ENCODE measurements at places on chromosomes 7 and 10.

DNA sequence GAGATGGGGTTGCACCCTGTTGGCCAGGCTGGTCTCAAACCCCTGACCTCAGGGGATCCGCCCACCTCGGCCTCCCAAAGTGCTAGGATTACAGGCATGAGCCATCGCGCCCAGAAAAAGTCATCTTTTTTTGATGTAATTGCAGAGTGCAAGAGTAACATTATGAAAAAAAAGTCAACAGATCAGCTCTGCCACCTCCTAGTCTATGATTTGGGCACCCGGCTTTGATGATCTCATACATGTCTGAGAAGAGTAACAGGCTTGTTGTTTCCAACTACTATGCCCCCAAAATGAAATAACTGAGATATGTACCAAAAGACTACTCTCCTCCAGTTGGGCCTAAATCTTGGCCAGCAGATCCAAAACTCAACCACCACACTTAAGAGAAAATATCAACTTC is 40.8 kb downstream of the VOPP1 start:
- no peak for DNase-seq

DNA sequence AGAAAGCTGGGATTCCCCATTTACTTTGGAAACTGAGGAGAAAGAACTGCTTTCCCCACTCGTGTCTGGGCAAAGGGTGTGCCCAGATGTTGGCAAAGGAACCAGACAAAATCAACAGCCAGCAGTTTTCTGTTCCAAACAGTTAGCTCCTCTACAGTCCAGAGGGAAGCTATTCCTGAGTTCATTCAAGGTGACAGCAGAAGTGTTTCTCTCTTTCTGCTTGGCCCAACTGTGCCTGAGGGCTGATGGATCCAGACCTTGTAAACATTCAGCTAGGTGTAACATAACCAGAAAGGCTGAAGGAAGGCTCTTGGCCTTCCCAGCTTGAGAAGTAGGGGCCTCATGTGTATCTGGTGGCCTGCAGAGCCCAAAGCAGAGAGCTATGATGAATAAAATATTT is 7.0 kb upstream of the ALDH18A1 start:
- DNase-seq, result no peak

- no peak for DNase-seq
Measured at GRCh38 chr7:86600506-86601290, 43.0 kb upstream of the GRM3 start.

GRCh38 chr10:127153181-127153580 is 43.2 kb downstream of the INSYN2A start:
- no peak for DNase-seq

DNA sequence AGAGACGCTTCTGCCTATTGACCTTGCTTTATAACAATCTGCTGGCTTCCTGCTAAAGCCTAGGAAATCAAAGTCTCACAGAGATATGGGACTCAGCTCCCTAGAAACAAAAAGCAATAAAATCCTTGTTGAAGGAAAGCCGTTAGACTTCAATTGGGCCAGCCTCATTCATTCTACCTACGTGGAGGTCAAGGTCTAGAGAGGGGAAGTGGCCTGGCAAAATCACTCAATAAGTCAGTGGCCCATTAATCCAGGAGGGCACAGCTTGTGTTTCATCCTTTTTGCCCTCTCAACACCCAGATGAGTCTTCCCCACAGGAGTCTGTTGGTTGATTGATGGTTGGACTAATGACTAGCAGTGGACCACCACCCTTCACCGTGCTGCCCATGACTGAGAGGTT is 40.5 kb upstream of the ACSL5 start:
- DNase-seq, result no peak

DNA sequence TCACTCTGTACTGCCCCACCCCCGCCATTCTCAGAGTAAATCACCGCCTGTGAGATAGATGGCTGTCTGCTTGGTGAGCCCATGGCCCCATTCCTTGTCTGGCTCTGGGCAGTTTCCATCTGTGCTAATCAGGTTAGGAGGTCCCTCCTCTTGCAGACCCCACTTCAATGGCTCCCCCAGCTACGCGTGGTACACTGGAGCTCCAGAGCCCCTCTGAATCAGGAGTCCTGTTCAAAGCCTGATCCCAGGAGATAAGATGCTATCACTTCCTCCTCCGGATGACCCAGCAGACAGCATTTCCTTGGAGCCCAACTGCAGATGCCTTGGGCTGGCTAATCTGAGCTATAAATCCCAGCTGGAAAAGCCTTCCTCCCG is 122.3 kb downstream of the SH3PXD2A start:
- DNase-seq, result no peak

DNA sequence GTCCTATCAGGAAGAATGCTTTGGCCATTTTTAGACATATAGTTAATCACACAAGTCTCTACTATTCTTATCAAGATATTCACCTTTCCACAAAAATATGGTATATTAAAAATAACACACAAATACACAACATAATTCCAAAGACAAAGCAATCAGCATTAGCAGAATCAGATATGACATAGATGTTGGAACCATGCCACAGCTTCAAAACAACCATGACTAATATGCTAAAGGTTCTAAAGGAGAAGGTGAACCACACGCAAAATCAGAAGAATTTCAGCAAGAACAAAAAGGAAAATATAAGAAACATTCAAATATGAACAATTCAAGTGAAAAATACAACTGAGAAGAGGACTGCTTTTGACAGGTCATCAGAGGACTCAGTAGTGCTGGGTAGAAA is 670.2 kb upstream of the SORCS1 start:
- DNase-seq, result no peak

GRCh38 chr7:117616694-117617093 is 136.9 kb downstream of the CFTR start:
- DNase-seq, result no peak

DNA sequence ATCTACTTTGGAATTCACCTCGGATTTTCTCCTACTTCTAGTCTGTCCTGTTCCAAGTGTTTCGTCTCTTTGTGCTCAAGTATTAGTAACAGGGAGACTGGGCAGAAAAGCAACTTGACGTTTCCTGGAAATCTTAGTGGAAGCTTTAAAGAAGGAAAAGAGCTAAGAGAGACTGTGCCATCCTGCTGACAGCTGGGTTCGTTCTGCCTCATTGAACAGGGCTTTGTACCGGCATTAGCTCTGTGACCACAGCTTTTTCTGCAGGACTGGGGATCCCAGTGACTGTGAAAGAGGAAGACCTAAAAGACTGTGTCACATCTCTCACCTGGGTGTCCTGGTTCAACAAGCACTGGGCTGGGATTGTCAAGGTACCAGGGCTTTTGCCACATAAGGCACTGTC is 70.8 kb upstream of the CDCA7L start:
- DNase-seq, result no peak

GRCh38 chr7:140144821-140145220 is 32.0 kb downstream of the KDM7A start:
- DNase-seq, result no peak

- no peak for DNase-seq
Measured at GRCh38 chr7:75727881-75728593, 10.7 kb downstream of the HIP1 start.

DNA sequence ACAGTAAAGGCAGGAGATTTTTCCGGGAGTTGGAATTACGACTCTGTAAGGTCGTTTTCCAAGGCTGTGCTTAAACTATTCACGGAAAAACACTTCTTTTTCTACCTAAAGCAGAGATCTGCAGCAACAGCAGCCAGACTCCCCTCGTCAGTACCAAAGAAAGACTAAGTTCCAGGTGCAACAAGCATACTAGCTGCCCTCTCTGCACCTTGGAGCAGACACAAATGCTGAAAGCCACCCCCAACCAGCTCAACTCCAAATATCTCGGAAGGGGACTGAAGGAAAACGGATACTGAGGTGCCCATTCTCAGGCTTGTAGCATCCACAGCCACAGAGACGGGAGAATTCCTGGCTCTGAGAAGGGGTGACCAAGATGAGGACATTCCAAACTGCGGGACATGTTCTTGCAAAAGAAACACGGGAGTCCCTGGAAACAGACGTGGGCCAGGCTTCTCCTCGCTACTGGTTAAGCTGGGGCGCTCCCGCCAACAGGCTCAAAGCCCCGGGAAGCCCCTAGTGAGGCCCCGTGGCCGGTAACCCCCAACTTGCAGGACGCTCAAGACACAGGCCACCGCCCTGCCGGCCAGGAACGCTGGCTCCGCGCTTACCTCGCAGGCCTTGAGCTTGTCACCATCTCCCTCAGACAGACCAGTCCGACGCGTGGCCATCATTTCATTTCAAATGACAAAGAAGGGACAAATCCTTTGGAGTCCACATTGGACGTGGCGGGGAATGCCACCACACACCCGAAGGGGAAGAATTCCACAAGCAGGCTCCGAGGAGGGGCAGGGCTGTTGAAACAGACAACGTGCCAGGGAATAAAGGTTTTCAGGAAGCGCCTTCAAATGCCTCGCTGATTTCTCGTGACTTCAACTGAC is 2.2 kb downstream of the ARHGAP21 start:
- DNase-seq, result no peak

DNA sequence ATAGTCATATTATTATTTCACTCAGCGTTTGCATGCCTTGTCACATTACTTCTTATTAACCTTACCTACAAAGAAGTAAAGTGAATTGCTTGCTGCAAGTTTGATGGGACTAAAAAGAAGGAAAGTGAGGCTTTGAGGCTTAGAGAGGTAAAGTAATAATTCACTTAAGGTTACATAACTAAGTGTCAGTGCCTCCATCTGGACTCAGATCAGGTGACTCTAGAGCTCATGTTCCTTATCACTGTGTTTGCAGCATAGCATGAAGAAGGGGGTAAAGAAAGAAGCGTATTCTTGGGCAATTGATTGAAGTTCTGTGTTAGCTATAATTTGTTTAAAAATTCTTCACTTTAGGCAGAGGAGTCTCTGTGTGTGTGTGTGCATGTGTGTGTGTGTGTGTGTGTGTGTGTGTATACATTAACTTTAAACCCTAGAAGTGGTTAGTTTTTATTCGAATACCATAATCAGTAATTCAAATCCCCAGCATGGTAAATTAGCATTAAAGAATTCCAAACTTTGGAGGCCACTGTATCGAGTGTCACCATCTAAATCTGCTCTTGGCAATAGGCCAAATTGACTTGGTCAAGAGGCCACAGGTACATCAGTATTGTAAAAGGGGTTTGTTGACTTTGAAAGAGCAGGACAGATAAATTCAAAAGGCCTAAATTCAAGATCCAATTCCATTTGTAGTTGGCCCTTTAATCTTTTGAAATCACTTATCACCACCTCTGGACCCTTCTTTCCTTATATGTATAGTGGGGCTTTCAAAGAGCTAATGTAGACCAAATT is 2.2 kb upstream of the PON3 start:
- DNase-seq, result no peak

DNA sequence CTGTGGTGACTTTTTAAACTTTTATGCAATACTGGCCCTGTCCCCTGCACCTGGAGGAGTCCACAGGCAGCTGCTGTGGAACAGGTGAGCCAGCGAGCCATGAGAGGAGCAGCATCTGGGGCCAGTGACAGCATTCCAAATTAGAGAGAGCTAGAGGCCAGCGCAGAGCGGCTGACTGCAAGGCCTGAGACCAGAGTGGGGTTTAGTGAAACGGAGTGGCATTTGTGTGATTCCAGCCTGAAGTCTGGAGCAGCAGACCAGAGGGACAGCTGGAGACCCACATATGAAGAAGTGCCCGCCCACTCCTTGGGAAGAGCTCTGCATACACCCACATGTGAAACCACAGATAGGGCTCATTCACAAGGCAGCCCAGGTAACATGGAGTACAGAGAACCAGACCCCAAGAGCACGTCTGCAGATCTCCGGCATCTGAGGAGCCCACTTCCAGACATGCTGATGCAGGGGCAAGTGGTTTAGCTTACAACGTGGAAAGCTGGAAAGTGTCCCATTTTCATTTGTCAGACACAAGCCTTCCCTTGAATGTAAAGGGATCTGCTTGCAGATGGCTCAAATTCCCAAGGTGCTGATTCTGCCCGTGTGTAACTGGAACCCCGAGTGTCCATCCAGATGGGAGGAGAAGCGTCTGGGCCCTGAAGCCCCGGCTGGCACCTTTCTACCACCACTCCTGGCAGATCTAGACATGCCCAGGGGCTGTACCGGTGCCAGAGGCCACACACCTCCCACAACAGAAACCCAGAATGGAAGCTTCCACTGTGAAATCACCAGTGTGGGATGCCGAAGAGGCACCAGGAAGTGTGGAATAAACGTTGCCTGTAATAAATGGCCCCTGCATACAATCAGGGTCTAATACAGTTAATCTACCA is 256.0 kb upstream of the TCERG1L start:
- DNase-seq, result no peak

GRCh38 chr10:117946525-117947070 is 100.1 kb downstream of the RAB11FIP2 start:
- DNase-seq, result no peak

- DNase-seq, result no peak
Measured at GRCh38 chr10:20406281-20407104, 490.6 kb downstream of the NEBL start.

DNA sequence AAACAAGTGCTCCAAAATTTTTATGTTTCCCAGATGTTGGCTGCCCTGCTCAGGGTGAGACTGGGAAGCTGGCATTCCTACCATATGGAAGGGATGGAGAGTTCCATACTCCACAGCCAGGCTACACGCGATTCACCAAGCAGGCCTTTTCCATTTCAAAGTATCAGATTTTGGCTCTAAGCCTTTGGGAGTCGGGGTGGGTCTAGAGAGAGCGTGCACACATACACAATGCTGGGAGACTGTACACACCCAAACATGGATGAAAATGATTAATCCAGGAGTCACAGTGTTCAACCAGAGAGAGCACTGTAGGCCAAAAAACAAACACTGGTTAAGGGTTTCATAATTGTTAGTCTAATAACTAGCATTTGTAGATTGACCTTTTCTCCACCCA is 295.0 kb downstream of the BICC1 start:
- no peak for DNase-seq

DNA sequence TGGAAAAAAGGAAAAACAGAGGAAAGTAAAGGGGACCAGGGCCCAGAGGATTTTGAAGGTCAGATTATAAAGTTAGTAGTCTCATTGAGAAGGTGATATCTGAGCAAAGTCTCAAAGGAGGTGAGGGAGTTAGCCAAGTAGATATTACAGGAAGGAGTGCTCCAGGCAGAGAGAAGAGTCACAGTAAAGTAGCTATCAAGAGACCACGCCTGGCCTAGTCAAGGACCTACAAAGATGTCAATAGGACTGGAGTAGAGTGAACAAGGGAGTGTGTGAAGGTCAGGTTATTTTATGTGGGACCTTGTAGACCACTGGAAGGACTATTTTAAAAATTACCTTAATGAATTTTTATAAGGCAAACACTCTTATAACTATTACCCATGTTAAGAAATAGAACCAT is 64.8 kb downstream of the TPST1 start:
- DNase-seq, result no peak

GRCh38 chr7:129101746-129102145 is 42.8 kb upstream of the TSPAN33 start:
- DNase-seq, result no peak

- DNase-seq, result no peak
Measured at GRCh38 chr10:108791794-108792474, 1131.4 kb downstream of the XPNPEP1 start.

- no peak for DNase-seq
Measured at GRCh38 chr10:25117757-25118156, 57.0 kb upstream of the GPR158 start.

Data from omental fat pad (tissue), 4 donors.